ENCODE measurements at places on chromosomes 11 and 22.

GRCh38 chr11:64118876-64119665, 46.8 kb downstream of the MACROD1 start:
- no peak for DNase-seq

GRCh38 chr11:35122308-35122707, 16.7 kb upstream of the CD44 start:
- no peak for DNase-seq

DNA sequence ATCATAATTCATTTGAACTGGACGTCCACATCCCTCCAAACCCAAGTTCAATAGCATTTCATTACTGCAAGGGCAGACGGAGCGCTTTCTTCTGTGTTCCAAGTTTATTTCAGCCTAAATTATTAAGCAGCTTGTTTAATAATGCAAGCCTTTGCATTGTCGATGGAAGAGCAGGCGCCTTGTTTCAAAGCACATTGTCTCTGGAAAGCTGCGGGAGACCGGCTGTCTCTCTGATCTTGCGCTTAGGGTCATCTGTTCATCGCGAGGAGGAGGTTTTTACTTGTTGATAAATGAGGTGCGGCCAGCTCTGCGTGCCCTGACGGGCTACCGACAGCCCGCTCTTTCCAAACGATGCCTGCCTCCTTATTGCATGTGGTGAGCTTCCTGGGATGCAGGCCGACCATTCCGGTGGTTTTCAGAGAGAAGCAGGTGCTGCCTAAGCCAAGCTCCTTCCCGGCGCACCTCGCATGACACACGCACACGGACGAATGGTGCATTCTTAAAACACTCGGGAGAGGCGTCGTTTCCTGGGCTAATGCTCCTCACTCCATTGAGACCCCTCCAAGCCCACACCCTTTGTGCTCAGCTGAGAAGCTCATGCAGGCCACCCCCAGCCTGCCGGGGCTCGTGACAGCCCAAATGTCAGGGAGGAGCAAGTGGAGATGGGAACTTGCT, 456.9 kb downstream of the BRD1 start:
- DNase-seq: no peak

DNA sequence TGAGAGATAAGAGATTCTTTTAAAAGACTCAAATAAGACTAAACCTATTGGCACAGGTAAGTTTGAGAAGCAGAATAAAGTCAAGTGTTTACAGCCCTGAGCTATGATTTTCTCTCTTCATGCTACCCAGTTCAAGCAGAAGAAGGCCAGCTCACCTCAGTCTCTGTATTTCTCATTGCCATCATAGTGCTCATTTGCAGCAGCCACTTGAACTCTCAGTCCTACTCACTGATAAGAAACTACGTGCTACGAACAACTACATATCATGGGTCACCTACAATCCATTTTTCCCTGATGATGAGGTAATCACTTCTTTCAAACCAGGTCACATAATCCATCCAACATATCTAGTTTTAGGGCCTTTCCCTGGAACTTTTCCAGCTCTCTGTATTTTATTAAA, 617.5 kb downstream of the JRKL start:
- DNase-seq: no peak

- DNase-seq: no peak
Measured at GRCh38 chr22:37197451-37198257, 9.6 kb upstream of the C1QTNF6 start.

DNA sequence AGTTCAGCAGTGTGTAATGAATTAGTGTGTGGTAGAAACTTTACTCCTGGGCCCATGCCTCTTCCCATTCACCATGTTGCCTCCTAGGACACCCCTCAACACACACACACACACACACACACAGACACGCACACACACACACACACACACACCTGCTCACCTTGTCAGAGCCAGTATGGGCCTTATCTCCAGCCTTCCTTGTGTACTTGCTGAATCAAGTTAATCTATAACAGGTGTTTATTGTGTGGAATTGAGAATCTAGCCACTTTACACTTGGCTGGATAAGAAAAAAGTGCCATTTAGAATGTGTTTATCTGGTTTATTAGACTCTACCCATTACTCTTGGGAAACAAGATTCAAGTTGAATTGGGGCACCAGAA, 14.5 kb upstream of the ZDHHC13 start:
- DNase-seq: no peak

- no peak for DNase-seq
Measured at GRCh38 chr11:24233041-24233440, 263.8 kb upstream of the LUZP2 start.

DNA sequence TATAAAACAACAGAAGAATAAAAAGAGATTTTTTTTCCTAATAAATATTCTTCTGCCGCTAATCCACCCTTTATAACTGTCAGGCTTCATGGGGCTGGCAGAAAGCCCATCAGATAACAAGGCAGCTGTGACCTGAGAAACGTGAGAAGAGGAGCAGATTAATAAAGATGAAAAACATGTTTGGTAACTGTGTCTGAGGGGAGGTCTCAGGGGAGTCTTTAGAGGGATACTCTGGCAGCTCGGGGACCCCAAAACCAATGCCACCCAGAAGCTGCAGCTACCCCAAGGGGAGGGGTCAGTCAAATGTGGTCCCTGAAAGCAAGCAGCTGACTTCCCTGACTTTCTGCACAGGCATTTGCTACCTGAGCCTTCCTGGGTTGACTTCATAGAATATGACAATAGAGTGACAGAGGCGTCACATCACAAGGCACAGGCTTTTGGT, 48.4 kb upstream of the POU2AF1 start:
- DNase-seq: no peak

GRCh38 chr11:132911186-132911585, 621.1 kb downstream of the OPCML start:
- no peak for DNase-seq

DNA sequence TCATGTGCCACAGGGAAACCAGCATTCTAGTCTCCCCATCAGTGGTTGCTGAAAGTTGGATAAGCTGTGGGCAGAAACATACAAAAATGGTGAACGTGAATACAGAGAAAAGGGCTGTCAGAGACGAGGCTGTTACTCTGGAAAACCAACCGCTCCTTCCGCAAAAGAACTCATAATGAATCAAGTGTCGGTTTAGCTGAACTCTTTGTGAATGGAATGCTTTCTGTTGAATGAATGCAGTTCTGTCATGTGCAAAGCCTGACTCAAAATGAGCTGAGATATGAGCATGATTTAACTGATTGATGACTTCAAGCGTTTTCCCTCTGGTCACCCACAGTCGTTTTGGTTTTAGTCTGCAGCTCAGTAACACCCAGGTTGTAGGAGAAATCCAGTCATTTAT, 298.3 kb downstream of the ETS1 start:
- no peak for DNase-seq

GRCh38 chr22:30340911-30341685, 14.4 kb upstream of the TBC1D10A start:
- DNase-seq: no peak

DNA sequence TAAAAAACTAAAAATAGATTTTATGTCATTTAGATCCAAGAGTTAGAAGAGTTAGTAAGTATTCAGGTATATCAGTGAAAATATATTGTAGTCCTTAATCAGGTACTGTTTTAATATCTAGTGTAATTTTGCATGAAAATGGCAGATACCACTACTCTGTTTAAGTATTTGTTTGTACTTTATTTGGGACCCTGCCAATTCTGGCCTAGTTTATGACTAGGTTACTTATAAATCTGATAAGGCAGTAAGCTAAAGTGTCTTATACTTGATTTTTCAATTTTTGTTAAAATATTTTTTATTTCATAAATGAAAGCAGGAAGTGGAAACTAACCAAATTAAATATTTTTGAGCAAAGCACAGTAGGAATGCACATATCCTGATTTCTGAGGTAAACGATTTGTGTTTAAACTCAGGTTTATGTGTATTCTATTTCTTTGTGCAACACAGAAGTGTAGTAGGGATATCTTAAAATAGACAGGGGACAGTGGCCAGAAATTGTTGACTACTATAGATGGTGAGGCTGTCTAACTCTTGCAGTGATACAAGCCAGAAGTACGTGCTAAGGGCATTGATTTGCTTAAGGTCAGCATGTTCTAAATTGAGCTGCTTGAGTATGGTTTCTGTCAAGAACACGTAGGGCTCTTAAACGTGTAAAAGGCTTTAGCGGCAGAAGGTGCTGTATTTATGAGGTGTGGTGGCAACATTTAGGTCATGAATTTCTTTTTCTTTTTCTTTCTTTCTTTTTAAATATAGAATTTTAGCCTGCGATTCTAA, 34.0 kb downstream of the HIPK3 start:
- DNase-seq: no peak

GRCh38 chr11:116631201-116631600, 141.6 kb downstream of the BUD13 start:
- DNase-seq: no peak

- no peak for DNase-seq
Measured at GRCh38 chr11:112221274-112221835, 4.9 kb upstream of the PTS start.

- no peak for DNase-seq
Measured at GRCh38 chr22:21951931-21952465, 650 bp downstream of the PPM1F start.

DNA sequence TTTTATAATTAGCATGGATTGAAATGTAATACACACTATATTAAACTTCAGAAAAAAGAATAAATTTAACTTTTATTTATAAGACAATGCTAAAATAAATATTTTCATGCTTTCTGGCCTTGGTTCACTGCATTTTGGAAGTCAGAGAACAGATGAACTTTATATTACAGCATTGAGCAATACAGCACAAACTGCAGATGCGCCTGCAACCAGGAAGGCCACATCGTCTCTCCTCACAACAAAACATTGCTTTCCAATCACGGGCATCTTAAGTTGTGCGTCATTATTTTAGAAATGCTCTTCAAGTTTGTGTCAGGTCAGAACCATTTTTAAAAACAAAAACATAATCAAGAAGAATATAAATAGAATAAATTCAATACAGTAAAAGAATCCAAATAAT, 89.3 kb upstream of the CEP126 start:
- DNase-seq: no peak

DNA sequence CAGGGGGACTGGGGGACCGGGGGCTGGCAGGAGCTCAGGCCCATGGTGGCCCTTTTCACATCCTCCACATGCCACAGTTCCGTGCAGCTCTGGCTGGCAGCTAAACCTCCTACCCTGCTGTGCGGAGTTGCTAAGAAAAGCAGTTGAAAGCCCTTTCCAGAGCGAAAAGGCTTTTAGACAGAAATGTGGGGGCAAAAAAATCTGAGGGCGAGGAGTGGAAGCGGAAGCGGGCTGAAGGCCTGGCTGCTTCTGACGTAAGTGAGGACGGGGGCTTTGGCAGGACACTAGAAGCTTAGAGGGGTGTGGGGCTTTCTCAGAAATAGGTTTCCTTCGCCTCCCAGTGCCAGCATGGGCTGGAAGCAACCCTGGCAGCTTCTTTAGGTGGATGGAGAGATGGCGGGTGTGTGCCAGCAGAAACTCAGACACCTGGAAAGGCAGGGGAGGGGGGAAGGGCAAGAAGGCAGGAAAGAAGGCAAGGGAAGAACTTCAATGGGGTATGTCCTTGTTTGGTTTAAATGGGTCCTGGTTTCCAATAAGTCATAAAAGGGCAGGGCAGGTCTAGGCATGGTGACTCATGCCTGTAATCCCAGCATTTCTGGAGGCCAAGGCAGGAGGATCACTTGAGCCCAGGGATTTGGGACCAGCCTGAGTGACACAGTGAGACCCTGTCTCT, 11.2 kb upstream of the DGKZ start:
- no peak for DNase-seq

GRCh38 chr11:94089341-94089740, 39.3 kb upstream of the PANX1 start:
- no peak for DNase-seq

DNA sequence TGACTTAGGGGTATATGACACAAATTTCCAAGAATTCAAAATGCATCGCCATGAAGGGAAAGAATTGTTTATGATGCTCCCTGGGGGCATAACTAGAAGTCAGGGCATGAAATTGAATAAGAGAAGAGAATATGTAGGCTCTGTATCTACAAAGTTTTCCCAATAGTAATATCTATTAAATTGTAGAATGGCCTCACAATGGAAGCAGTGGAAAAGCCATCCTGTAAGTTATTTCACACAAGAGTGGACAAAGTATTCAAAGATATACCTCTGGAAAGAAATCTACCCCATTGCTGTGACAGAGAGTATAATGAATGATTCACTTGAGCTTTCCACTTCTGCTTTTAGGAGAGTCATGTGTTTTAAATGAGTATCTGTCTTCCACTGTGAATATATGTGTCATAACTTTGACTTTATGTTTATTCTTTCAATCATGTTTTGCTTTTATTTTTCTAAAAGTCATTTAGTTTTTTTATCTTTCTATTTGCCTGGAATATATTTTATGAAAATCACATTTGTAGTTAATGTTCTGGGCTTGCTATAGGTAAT, 65.7 kb upstream of the DDI1 start:
- DNase-seq: no peak

- no peak for DNase-seq
Measured at GRCh38 chr11:85531191-85531897, 95.8 kb downstream of the DLG2 start.

GRCh38 chr11:77487790-77488189, 13.9 kb upstream of the PAK1 start:
- DNase-seq: no peak

GRCh38 chr11:35558513-35558912, 33.1 kb upstream of the PAMR1 start:
- DNase-seq: no peak

- no peak for DNase-seq
Measured at GRCh38 chr22:49678137-49678841, 149.4 kb downstream of the BRD1 start.

GRCh38 chr11:84497981-84498411, 1129.1 kb downstream of the DLG2 start:
- DNase-seq: no peak

GRCh38 chr22:44407987-44408828, 89.8 kb downstream of the RTL6 start:
- no peak for DNase-seq

DNA sequence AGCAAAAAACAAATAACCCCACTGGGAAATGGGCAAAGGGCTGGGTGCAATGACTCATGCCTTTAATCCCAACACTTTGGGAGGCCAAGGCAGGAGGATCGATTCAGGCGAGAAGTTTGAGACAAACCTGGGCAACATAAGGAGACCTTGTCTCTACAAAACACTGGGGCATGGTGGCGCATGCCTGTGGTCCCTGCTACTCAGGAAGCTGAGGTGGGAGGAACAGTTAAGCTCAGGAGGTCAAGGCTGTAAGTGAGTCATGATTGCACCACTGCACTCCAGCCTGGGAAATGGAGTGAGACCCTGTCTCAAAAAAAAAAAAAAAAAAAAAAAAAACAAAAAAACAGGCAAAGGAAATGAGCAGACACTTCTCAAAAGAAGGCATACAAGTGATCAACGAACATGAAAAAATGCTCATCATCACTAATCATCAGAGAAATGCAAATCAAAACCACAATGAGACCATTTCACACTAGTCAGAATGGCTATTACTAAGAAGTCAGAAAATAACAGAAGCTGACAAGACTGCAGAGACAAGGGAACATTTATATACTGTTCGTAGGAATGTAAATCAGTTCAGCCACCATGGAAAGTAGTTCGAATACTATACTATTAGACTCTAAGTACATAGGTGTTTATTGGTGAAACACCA, 48.2 kb upstream of the SMCO4 start:
- no peak for DNase-seq

GRCh38 chr22:47382164-47382890, 619.9 kb downstream of the TBC1D22A start:
- no peak for DNase-seq

GRCh38 chr11:107928767-107929507, 689 bp downstream of the RAB39A start:
- no peak for DNase-seq

- DNase-seq: no peak
Measured at GRCh38 chr11:8164746-8165145, 4.1 kb downstream of the RIC3 start.

All from stimulated activated CD8-positive, alpha-beta memory T cell treated with anti-CD3 and anti-CD28 coated beads, Interleukin-15, amount 100 ng/mL, for 1 hour (primary cell).